ENCODE measurements at places on chromosomes 13 and 19.
A peak's percentile ranks its signal among the peaks of the same experiment; 100 is the strongest.

DNA sequence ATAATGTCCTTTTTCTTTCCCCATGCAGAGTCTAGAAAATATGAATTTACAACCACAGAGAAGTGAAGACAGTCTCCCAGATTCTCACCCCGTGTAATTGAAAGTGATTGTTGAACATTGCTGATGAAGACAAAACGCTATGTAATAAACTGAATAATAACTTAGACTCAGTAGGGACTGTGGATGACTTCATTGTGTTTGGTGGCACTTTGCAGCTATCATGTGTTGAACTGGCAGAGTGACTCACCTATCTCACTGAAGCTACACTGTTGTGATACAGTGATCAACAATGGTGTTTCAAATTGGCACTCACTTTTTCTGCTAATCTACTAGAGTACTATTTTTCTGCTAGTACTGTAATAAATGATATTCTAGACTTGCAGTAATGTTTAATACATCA lies 261.3 kb downstream of the DACH1 start:
- no peak for DNase-seq

- no peak for DNase-seq
Observed at GRCh38 chr19:29400917-29401711, 124.7 kb upstream of the VSTM2B start.

- peak; percentile 26 for DNase-seq
Observed at GRCh38 chr19:34556488-34556887, 74.9 kb downstream of the WTIP start.

DNA sequence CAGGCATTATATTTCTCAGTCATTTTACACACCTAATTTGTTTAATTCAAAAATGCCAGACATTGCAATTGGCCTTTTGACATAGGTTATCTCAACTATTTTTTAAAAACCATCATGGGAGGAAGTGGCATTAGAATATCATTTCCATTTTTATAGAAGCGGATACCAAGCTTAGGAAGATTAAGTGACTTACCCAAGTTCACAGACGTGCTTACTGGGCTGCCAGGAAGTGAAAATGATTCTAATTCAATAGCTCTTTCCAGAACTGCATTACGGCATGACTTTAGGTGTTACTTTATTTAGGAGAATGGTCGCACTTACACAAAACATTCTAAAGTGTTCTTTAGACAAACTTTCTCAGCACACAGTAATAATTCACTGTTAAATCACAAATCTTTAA lies 231.9 kb downstream of the KLF12 start:
- no peak for DNase-seq

DNA sequence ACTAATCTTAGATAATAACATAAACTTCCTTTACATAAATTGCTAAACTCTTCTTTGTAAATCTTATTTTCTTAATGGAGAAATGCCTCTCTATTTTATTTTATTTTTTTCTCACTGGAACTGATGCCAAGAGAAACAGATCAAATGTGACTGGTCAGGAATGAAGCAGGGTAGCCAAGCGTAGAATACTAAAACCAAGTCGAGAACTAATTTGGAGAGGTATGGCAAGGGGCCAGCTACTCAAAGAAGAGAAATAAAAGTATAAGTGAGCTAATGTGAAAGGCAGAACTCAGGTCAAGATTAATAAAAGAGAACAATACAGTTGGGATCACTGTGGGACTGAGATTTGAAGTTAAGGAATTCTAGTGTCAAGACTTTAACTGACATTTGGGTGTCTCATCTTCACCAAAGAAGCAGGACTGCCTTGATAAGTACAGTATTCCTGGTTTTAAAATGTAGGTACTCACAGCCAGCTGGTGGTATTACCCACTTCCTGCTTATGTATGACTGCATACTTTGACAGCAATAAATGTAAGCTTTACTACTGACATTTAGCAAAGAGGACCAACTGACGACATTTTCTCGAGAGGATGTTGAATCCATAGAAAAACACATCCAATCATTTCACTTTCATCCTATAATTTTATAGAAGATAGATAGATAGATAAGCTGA lies 1192.2 kb downstream of the EFNB2 start:
- DNase-seq, result no peak

DNA sequence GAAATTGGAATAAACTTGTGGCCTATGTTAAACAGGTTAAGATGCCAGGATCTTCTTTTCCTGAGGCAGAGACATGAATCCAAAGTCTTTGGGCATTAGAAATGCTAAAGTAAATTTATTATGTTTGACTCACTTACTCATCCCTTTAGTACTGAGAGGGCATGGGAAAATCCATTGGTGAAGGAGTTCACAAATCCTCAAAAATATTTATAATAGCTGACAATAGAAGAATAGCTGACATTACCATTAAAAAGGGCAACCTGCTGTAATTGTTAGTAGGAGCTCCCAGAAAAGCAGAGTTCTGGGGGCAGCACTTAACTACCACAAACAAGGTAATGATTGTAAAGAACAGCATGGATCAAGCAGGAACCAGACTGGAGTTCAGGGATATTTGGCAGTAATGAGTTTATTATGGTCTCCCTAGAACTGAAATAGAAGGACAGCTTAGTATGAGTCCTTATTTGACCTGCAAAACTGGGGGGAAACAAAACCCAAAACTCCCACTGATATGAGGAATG lies 285.8 kb upstream of the KLHL1 start:
- DNase-seq, result no peak

DNA sequence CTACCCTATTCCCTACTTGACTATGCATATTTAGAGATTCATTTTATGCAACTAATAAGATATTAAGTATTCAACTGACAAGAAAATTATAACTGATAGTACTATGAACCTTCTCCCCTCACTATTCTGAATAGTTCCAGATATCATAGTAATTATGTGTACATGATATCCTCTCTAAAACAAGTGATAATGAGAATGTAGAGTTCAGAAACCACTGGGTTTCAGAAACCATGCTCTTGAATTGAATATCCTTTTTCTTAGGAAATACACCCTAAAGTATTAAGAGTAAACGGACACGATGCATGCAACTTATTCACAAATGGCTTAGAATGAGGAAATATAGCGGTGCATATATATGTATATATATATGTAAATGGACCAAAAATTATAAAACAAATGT lies 160.9 kb downstream of the TBC1D4 start:
- no peak for DNase-seq

- DNase-seq, result no peak
Observed at GRCh38 chr13:58680115-58680514, 1048.6 kb downstream of the PCDH17 start.

- DNase-seq, result no peak
Observed at GRCh38 chr19:54560881-54561385, 12.7 kb upstream of the LILRA2 start.

DNA sequence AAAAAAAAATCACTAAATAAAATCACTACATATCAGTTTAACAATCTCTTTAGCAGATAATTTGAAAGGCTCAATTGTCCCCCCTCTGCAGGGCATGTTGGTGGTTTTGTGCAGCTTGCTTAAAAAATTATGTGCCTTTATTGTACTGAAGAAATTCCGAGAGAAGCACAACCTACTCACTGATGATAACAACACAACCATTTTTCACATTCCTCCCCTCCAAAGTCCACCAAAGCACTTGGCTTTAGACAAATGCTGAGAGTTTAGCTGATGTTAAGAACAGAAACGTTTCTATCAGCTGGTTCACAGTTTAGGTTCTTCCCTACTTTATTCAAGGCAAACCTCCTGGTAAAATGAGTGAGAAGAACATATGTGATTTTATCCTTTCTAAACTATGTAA lies 923 bp downstream of the DOCK9 start:
- no peak for DNase-seq

DNA sequence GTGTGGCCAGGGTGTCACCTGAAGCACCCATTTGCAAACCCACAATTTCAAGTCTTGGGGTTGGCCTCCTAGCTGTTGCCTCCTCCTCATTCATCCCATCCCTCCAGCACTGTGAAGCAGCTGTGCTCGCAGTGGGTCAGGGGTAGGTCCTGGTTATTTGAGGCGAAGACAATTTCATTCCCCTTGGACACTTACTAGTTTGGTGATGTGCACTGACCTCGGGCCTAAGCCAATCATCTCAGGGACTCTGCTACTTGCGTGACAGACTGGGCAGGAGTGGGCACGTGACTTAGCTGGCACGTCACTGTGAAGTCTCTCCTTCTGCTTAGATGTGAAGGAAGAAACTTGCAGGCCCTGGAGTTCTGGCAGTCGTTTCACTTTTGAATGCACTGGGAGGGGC lies 3.5 kb upstream of the ATP11A start:
- no peak for DNase-seq

GRCh38 chr13:34208336-34208735 lies 390.4 kb downstream of the RFC3 start:
- no peak for DNase-seq

GRCh38 chr19:15820646-15821045 lies 5.2 kb upstream of the OR10H1 start:
- no peak for DNase-seq

DNA sequence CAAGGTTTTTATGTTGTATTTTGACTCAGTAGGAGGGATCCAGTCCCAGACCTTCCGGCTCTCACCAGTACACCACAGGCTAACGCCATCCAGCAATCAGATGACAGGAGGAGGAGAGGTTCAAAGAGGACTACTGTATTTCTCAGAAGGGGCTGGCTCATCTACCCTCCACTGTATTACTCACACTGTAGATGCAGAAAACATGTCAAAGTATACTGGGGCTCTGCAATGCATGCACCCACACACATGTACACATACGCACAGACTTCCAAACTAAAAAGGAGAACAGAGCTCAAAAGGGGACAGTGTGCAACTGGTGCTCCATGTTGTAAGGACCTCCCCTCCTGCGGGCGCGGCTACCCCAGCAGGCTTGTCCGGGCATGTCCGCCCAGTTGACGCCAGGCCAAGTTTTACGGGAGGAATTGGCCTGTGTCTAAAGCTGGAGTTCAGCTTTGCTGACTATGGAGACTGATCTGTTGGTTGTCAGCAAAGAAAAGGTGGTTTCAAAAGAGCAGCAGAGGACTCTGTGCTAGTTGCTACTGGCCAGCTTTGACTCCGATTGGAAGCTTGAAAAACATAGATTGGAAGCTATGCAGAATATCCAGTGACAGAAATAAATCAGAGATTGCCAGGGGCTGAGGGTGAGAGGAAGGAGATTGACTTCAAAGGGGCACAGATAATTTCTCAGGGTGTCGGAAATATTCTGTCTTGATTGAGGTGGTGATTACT lies 314.2 kb downstream of the DLEU7 start:
- DNase-seq, result no peak

DNA sequence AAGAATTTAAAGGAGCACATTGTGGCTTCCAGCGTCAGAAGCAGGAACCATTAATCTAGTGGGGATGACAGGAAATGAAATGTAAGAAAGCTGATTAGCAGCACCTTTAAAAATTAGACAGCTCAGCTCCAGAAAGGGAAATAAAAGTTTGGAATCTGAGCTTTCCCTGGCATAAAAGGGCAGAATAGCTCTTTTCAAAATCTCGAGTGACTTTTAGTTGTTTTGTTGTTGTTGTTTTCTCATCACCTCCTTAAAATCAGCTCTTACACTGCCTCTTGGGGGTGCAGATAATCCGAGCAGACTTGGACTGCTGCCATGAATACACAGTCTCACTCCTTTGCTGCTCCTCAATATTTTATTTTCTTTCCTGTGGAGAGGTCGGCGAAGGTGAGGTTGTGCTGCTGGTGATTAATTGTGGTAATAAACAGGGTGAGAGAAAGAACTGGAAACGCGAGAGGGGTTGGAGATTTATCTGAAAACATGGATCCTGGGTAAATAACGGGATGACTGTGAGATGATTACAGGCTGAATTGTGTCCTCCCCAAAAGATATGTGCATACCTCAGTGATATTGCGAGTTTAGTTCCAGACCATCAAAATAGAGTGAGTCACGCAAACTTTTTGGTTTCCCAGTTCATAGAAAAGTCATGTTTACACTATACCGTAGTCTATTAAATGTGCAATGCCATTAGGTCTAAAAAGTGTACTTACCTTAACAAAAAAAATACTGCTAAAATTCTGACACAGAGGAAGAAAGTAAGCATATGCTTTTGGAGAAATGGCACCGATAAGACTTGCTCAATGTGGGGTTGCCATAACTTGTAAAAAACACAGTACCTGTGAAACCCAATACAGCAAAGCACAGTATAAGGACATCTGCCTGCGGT lies 787.7 kb downstream of the UQCRFS1 start:
- DNase-seq, result no peak

- no peak for DNase-seq
Observed at GRCh38 chr13:75764926-75765310, 128.8 kb downstream of the LMO7 start.

GRCh38 chr13:22644941-22645340 lies 535.8 kb upstream of the SGCG start:
- DNase-seq, result no peak

- DNase-seq, result no peak
Observed at GRCh38 chr13:35554972-35555623, 78.6 kb upstream of the MAB21L1 start.

GRCh38 chr13:110263888-110264287 lies 43.1 kb downstream of the COL4A1 start:
- DNase-seq, result no peak

DNA sequence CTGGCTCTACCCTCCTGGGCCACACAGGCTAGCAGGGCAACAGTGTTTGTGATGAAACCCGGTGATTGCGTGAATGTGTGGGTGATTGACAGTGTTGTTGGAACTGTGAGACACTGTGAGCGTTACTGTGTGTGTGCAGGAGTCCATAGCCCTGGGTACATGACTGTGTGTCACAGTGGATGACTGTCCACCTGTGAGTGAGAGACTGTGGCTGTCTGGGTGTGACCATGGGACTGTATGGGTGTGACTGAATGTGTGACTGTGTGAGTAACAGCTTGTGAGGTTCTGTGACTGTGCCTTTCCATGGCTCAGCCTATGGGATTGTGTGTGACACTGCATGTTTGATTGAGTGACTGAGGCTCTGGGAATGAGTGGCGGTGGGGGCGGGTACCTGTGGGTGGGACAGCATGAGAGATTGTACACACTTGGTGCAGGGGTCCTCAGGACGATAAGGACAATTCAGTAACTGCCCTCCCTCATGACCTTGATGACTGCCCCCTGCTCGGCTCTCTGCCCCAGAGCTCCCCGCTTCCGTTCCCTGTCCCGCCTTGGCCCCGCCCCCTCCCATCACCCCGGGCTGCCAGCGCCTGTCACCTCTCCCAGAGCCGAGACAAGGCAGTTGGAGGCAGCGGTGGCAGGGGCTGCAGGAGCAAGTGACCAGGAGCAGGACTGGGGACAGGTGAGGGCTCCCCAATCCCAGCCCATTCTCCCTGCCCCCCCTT lies at the start of gene GIPR:
Gene GIPR (plus strand): TSS at position 602 of the 722 bp plus-strand sequence. CDS start 1,300 bp downstream, outside the sequence.
- peak; percentile 59 for DNase-seq

DNA sequence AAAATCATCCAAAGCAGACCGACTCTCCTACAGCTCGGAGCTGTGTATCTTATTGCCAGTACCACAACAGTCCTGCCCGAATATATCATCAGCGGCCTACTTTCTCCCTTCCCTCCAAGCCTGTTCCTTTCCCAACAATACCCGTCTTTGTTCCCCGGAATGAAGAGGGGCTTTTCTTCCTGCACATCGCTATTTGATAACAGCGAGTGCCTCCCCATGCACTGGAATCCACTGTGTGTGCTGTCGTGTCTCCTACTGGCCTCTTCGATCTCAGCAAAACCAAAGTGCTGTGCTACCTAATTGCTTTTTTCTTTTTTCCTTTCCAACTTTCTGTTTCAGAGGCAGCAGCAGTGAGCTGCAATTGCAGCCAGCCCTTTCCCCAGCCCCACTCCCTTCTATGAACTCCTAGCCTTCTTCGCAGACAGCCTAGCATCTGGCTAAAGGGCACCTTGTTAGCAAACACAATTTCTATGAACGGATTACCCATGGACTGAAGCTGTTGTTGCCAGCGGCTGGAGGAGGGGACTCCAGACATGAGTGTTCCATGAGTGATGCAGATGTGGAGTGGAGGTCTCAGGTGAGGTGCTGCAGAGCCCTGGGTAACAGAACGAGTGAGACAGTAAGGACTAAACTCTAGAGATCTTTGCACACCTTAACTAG lies 43.4 kb downstream of the EFNB2 start:
- no peak for DNase-seq

All from stimulated activated CD4-positive, alpha-beta T cell treated with anti-CD3 and anti-CD28 coated beads, TNF-alpha, amount 100 ng/mL, for 24 hours (primary cell).